Stimulated activated CD4-positive, alpha-beta T cell treated with anti-CD3 and anti-CD28 coated beads, Interleukin-12 subunit alpha, Interleukin-12 subunit beta, amount 100 ng/mL, for 24 hours (primary cell): ENCODE measurements at places on chromosomes 7 and 10.

DNA sequence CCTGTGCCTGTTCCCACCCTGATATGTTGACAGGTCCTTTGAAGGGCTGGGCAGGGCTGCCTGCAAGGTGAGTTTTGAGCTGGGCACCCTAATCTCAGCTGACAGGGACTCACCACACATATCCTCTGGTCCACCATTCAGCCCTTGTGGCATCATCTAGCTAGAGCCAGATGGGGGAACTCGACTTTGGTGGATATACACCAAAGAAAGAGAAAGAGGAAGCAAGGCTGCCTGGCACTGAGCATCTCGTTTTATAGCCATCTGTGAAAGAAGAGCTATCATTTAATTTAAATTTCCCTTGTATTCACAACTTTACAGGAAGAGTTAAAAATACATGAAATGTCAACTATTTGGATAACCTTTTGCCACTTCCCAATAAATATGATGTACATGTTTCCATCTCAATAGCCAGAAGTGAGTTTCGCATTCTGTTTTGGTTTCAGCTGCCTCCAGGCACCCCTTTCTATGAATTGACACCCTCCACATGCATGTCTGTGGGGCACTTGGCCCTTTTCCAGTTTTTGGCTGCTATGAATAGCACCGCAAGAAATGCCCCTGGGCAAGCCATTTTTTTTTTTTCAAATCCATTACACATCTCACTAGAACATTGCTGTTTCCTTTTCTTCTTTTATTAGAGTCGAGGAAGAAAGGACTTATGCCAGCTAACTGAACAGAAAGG is 22.9 kb upstream of the GRB10 start:
- DNase-seq: no peak

DNA sequence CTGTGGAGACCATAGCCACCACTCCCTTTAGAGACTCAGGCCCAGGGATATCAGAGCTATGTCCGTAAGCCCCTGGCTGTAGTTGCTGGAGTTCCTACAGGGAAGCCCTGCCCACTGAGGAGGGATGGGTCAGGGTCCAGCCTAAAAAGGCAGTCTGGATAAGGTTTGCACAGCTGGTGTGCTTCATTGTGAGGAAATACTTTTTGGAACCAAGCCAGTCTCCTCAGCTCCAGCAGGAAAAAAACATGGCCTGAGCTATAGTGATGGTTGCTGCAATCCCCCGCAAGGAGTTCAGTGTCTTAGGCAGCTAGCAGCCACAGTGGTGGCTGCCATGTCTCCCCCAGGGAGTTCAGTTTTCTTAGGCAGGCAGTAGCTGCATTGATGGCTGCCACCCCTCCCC is 52.6 kb upstream of the CYP2C8 start:
- no peak for DNase-seq

DNA sequence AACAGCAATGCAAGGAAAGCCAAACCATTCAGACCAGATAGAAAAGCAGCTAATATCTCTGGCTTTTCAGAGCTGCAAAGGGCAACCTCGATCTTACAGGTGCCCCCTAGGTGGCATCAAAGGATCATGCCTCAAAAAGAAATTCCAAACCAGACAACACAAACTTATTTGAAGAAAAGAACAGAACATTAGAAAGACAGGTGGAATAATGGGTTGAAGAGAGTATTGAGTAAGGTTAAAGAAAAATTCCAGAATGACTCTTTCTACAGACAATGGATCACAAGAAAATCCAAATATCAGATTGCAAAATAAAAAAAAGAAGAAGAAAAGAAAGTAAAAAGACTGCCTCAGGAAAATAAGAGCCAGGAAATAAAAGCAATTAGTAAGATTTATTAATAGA is 213.7 kb downstream of the ELMO1 start:
- no peak for DNase-seq

DNA sequence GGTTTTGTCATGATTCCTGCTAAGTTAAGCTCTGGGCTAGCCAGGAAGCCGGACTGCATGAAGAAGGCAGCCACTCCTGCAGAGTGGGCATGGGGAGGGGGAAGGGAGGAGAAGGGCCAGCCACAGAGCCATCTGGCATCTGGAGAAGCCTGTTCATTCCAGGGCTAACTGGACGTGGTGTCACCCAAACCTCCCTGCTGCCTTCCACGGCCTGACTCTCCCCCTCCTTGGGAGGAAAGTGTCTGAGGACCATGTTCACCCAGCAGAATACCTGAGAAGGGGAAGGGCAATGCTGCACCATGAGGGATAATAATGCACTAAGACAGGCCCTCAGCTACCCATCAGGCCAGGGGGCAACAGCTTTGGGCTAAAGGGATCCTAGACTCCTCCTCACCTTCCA is 15.4 kb downstream of the AQP1 start:
- no peak for DNase-seq

- no peak for DNase-seq
Measured at GRCh38 chr10:62093863-62094291, 174.8 kb downstream of the RTKN2 start.

DNA sequence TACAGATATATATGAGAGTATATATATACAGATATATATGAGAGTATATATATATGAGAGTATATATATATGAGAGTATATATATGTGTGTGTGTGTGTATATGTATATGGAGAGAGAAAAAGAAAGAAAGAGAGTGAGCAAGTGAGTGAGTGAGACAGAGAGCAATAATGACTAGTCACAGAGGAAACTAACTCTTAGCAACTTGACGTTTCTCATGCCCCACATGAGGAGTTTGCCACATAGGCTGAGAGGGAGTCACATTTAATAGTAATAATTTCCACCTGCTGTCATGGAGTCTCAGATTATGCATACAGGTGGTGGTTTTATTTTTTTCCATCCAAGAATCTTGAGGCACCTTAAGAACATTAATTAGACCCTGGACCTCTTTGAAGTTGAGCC is 199.9 kb downstream of the GATA3 start:
- DNase-seq: no peak
